Stimulated activated CD8-positive, alpha-beta memory T cell treated with anti-CD3 and anti-CD28 coated beads, Interleukin-4, amount 100 ng/mL, for 1 hour (primary cell): ENCODE measurements at places on chromosomes 6 and 20.

DNA sequence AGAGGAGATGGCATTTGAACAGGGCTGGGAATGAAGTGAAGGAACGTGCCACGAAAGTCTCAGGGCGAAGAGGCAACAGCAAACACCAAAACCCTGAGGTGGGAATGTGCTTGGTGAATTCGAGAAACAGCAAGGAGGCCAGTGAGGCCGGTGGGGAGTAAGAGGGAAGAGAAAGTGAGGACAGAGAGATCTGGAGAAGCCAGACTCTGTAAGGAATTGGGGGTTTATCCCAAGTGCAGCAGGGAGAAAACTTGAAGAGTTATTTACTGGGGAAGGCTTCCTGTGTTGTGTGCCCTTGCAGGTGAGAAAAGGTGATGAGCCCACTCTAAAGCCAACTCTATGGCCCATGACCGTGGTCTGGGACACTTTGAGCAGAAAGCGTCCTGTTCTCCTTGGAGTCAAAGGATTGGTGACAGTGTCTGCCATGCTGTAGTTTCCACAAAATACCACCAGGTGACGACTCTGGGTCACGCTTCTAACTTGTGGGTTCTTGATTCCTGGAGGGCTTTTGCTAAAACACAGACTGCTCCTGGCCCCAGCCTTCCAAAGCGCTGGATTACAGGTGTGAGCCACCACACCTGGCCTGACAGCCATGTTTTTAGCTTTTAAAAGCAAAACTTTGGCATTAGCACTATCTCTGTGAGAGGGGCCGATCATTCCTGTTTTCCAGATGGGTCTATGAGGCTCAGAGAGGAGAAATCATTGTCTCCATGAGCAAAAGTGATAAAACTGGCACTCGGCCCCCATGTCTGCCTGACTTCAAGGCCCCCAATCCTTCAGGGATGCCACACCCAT, 18.0 kb upstream of the CSNK2A1 start:
- DNase-seq = no peak

GRCh38 chr20:36270744-36271638, 34.7 kb downstream of the AAR2 start:
- no peak for DNase-seq

DNA sequence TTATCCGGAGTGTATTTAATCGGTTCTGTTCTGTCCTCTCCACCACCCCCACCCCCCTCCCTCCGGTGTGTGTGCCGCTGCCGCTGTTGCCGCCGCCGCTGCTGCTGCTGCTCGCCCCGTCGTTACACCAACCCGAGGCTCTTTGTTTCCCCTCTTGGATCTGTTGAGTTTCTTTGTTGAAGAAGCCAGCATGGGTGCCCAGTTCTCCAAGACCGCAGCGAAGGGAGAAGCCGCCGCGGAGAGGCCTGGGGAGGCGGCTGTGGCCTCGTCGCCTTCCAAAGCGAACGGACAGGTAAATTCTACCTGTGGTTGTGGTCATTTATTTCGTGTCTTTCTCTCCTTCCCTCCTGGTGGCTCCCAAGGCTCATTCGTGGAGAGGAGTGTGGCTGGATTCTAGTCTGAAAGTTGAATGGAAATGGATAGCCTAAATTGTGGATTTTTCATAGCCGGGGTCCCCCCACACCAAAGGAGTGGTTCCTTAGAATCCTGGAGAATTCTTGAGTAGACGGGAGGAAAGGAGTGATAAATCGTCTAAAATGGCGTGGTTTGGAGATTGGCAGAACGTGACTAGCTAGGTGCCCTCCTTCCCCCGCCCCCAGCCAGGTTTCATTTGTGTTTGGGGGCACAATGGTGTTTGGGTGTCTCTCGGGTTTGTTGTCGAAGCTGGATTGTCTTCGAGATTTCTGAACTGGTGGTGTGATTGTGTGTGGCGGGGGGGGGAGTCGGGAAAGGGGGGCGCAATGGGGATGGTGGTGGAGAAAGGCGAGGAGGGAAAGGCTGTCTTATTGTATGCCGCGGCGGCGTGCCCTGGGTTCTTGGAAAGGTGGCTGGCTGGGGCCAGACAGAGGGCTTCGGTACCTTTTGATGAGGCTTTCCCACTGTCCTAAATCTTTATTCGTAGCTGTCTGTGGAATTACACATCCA, 673 bp downstream of the MARCKS start:
- no peak for DNase-seq

DNA sequence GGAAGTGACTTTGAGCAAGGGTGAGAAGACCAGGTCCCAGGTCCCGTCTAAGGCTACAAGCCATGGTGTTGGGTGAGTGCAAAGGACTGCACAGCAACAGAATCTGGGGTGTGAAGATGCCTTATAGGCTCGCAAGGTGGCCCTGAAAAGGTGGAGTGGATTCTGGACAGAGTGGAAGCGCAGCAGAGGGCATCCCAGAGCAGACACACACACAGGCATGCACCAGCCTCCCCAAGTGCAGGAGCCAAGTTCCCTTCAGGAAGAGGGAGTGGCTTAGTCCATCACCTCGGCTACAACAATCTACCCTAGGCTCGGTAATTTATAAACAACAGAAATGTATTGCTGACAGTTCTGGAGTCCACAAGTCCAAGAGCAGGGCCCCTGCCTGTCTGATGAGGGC, 180.1 kb upstream of the PDE10A start:
- no peak for DNase-seq

GRCh38 chr6:166441325-166442078, 58.8 kb upstream of the MPC1 start:
- no peak for DNase-seq

- DNase-seq = no peak
These were observed 204.9 kb downstream of the EPM2A start for GRCh38 chr6:145530454-145530853.
